Amygdala (tissue), 56 donors: ENCODE measurements at places on chromosomes 16 and 17.

- DNase-seq = no peak
Measured at GRCh38 chr17:48556576-48557401, 11.9 kb upstream of the HOXB2 start.

DNA sequence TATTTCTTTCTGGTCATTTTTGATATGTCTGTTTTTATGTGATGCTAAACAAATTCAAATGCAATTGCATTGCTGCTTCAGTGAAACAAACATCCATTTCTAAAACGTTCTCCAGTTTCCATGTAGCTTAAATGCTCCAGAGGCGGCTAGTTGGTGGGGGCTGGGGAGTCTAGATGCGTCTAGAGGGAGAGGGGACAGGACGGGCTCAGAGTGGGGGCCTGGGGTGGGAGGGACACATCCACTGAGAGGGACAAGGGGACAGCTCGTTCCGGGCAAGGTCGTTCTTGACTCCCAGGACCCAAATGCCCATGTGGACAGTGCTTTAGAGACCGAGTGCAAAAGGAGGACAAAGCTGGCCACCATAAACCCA, 102.3 kb downstream of the FOXL1 start:
- DNase-seq = no peak

- no peak for DNase-seq
Measured at GRCh38 chr17:21242026-21242697, 11.0 kb downstream of the NATD1 start.

GRCh38 chr16:86432691-86433090, 77.6 kb upstream of the FOXF1 start:
- DNase-seq = no peak

DNA sequence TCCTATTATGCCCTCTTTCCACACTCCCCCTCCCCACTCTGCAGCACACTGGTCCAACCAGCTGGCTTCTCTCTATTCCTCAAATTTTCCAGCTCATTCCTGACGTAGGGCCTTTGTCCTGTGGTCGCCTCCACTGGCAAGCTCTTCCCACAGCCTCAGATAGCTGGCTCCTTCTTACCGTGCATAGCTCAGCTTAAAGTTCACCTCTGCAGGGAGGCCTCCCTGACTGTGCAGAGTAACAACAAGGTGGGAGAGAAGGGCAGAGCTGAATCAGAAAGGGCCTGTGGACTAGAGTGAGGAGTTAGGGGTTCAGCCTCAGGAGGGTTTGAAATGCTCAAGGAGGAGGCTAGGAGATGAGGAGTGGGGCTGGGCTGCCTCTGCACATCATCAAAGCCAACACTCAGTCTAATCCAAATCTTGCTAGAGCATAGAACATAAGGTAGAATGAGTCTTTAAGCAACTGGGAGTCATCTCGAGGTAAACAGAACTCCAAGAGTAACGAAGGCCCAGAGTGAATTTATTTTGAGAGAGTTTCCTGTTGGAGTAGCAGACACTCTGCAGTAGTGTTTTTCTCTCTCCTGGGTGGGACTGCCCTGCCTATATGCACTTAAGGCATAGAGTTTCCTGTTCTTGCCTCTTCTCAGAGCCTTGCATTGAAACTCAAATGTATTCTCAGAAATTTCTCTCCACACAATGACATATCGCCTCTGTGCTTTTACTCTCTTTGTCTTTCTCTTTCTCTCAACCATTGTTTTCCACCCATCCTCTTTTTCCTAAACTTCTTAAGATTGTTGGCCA, 19.4 kb downstream of the SPPL2C start:
- DNase-seq = no peak

- DNase-seq = no peak
Measured at GRCh38 chr16:20310421-20311395, 16.6 kb downstream of the GP2 start.

DNA sequence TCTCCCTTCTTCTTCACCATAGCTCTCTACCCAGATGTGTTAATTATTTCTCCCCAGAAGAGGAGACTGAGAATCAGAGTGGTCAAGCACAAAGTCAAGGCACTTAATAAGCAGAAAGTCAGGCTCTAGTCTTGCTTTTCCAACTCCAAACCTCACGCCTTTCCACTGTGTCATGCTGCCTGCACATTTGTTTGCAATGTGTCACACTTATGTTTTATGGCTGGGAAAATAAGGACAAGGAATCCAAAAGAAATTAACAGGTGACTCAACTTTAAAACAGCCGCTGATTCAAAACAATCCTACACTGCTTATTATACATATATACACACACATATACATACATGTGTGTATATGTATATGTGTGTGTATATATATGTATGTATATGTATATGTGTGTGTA, 255.7 kb upstream of the DYNLRB2 start:
- no peak for DNase-seq

- DNase-seq = no peak
Measured at GRCh38 chr17:72560303-72561247, 439.8 kb downstream of the SOX9 start.

- no peak for DNase-seq
Measured at GRCh38 chr17:48037036-48037837, at the start of gene COPZ2. Gene COPZ2 (minus strand): TSS chr17:48037797. CDS start chr17:48037777, 20 bp downstream.

- DNase-seq = no peak
Measured at GRCh38 chr17:48576479-48577309, 1.5 kb downstream of the HOXB4 start.

GRCh38 chr16:80375973-80376372, 164.8 kb upstream of the DYNLRB2 start:
- no peak for DNase-seq

DNA sequence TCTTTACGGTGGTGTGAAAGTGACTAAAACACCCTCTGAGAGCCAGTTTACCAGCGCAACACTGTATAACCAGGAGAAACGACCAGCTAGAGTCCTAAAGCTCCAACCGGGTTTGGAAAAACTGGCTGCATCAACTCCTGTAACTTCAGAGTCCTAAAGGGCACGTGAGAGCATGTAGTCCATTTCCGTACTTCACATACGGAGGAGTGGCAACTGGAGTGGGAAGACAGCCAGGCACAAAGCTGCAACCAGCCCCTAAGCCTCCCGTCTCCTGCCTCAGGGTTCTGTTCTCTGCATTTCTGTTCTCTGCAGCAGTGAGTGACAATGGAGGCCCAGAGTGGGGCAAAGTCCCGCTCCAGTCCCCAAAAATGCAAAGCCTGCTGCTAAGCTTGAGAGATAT, 19.2 kb downstream of the TEKT1 start:
- no peak for DNase-seq

- DNase-seq = no peak
Measured at GRCh38 chr17:47119746-47120520, 69.2 kb downstream of the CDC27 start.

DNA sequence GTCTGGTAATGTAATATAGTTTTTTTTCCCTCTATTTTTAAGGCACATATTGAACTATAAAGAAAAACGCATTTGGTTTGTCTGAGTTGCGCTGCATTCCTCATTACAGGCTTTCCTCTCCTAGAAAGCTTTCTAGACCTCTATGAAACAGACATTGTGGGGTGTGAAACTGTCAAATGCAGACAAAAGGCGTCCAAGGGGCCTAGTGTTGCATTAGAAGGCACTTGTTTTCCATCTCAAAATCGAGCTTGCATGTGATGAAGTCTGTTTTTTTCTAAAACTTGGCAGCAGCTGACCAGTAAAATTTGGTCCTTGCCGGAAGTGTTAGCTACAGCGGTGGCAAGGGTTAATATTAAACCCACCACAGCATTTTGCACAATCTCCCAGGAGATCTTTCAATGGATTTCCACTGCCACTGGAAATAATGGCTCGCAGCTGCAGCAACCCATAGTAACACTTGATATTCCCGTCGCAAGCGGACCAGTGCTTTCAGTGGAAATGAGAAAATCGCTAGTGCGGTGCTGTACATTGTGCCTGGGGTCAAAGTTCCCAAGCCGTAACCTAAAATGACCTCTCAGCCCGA, 602.6 kb downstream of the KCNJ2 start:
- no peak for DNase-seq

DNA sequence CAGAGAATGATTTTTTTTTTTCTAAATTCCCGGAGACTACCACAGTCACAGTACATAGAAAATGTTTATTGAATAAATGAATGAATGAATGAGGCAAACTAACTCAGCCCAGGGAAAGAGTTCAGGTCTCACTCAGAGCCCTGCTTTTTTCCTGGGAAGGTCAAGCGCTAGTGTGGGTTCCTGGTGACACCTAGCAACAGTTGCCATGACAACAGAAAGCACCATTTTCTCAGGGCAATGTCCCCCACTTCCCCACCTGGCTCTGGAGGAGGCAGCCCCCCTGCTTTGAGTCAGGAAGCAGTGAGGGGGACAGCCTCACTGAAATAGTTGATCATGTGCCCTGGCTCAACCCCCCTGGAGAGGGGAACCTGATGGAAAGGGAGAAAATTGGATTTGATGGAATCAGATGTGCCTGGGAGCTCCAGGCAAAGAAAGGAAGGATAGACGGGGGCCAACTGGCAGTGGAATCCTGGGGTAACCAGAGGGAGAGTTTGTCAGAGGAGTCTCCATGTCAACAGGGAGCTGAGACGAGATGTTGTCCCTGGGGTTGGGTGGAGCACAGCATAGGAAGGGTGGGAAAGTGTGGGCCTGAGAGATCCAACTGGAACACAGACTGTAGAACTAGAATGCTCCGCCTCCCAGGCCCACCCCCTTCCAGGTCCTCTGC, 242.2 kb upstream of the CCL2 start:
- no peak for DNase-seq

- no peak for DNase-seq
Measured at GRCh38 chr17:44444735-44445105, 55.3 kb upstream of the ITGA2B start.

DNA sequence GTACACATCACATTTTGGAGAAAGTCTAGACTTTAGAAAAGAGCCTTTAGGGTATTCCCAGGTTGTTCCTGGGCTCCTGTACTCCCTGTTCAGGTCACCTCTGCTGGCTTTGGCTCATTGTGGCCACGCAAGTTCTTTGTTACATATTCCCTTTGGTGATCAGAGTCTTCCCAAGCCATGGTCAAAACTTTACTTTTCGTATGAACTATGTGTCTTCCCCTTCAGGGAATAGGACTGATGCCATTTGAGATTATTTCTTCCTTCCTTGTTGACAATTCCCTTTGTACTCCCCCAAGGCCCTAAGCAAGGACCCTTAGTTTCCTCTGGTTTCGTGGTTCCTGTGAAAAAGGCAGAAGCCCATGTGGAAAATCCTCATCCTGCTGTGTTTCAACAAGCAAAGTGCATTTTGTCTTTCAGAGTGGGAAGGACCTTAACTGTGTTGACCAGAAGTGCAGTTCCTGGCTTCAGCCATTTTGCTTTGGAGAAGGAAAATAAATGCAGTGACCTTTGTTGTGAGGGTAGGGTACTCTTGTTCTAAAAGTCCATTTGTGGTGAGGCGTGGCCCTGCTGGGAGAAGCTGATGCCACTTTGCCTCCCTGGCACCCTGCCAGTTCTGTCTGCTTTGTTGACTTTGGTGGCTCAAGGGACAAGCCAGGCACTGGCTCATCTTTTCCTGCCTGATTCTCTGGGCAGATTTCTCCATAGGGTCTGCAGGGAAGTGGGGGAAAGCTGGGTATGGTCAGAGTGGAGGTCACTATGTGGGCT, 55.1 kb downstream of the ZNRF1 start:
- peak; percentile 18 for DNase-seq
